Right renal cortex interstitium (tissue), 3 donors: ENCODE measurements at places on chromosomes 4 and X. TPM values are rescaled to one million over a fixed set of nuclear protein-coding genes. Genes with fewer than 3 reads are reported as not detected.

DNA sequence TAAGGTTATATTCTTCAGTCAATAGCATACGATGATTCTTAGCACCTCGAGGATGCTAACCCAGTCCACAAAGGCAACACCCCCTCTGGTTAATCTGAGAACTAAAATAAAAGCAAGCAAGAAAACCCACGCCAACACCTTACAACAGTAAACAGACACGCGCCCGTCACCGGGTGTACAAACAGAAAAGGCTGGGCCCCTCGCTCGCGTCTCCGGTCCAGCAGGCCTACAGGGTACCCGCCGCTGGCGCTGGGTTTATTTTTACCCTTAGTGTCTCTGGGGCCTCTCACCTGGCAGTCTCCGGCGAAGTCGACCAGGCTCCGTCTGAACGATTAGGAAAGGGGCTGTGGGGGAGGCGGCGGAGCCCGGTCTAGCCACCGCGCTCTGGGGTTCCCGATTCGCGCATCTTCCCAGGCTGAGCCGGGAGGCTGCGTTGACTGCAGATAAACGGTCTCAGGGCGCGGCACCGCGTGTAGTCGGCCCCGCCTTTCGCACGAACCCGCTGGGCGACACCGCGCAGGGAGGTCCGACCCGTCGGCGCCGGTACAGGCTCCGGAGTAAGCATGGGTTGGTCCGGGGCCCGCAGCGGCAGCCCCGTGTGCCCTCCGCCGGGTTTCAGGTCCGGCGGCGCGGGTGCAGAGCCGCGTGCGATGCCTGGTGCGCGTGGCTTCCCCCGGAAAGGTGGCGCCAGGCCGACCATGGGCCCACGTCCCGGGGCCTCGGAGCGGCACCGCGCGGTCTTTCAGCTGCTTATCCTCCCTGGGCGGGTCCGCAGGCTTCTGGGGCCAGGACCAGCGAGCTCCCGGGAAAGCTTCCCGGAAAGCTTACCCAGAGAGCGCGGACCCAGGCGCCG is 441 bp downstream of the SLC9B2 start:
- peak; percentile 44 for DNase-seq

The MTTP gene
- 8.7 TPM for polyA plus RNA-seq

DNA sequence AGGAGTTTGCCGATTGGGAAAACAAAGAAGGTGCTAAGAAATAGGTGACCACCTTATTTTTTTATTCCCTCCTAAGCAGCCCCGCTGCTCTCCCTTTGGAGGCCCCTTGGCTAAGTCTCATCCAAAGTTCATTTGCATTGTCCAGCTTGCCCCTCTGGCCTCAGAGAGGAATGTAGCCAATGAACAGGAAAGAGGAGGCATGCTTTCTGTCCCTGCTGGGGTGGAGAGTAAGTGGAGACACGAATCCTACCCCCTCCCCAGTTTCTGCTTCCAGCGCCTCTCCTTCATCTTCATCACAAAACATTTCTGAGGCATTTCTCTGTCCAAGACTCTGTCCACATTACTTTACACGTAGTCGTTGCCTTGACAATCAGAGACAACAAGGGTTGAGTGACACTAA is 38.7 kb downstream of the NLGN3 start:
- DNase-seq: no peak

The NAA11 gene
- polyA plus RNA-seq: not detected

The HSFX2 gene
- polyA plus RNA-seq: 0.71 TPM

- no peak for DNase-seq
These were observed at the start of gene INPP4B for GRCh38 chr4:142846108-142846728. Gene INPP4B, minus strand, starts transcription at chr4:142846301.

GRCh38 chrX:68989865-68990606 is 161.2 kb downstream of the EFNB1 start:
- DNase-seq: no peak

DNA sequence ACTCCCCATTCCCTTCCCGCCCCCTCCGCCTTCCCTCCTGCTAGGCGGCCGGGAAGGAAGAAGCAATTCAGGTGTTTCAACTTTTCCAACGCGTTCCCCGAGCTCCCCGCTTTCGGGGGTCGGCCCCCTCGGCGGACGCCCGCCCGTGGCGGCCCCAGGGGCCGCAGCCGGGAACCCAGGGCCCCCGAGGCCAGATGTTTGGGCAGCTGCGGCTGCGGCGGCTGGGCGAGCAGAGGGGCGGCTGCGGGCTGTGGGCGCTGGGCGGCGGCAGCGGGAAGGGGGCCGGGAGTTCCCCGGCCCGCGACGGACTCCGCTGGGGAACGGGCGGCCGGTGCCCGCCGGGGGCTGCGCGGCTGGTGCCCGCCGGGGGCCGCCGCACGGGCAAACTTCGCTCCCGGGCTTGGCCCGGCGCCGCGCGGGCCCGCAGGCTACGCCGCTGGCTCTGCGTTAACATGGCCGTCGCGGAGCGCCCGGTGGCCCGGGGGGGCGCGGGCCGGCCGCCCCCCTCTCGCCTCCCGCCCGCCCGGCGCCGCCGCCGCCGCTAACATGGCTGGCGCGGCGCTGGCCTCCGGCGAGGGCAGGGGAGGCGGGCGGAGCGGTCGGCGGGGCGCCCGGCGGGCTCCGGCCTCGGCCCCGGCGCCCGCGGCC is 510 bp downstream of the HMGB3 start:
- no peak for DNase-seq

The CSAG1 gene
- polyA plus RNA-seq: not detected

The SORCS2 gene
- polyA plus RNA-seq: 7.0 TPM

The GRPR gene
- 0.28 TPM for polyA plus RNA-seq

The TLR1 gene
- polyA plus RNA-seq: 5.7 TPM

The BEX2 gene
- 95.4 TPM for polyA plus RNA-seq

The ART3 gene
- 0.60 TPM for polyA plus RNA-seq

DNA sequence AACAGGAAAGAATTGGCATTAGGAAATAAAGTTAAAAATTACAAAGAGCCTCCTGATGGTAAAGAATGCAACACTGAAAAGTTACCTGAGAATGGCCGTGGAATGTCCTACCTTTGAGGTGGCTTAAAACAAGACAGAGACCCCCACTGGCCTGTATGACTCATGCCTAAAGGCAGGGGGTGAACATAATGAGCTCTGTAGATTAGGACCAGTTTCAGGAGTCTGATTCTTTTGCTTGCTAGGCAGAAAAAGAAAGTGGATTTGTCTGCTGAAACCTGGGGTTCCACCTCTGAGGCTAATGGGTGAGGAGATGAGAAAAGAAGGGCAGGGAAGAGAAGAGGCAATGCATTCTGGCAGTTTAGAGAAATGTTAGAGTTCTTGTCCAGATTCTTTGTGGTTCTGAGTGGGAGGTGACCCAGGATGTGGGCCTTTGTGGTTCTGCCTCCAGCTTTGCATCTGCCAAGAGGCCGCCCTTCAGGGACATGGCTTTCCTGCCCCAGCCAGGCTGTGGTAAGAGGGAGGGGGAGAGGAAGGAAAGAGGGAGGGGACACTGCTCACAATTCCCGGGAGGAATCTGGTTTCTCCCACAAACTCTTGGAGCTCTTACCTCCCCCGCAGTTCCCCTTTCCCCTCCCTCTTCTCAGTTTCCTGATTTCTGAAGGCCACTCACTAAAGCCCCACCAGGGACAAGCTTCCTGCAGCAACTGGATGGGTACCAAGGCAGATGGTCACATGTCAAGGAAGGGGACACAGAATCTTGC is 109.6 kb downstream of the EFNB1 start:
- no peak for DNase-seq

DNA sequence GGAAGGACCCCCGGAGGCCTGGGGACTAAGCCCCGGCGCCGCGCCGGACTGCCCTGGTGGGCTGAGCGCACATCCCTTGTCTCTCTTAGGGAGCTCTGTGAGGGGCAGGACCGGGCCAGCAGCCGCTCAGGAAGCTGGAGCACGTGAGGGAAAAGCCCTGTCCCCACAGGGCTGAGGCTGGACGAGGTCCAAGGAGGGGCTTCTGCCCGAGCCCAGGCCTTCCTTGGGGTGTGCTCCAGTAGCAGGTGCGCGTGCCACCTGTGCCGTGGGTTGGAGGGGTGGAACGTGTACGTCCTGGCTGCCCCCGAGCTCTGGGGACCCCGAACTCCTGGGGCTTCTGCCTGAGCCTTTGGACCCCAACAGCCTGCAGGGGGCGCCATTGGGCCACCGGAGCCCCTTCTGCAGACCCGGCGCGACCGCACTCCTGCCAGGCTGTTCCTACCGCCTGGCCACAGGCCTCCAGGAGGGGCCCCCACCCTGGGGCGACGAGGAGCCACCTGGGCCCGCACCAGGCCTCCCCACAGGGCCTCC is 27.2 kb downstream of the TACC3 start:
- no peak for DNase-seq

The RHOH gene
- polyA plus RNA-seq: 0.67 TPM

GRCh38 chrX:46044486-46044885 is 500.7 kb downstream of the ZNF674 start:
- no peak for DNase-seq

The MAGEA2B gene
- not detected for polyA plus RNA-seq

The TBC1D8B gene
- polyA plus RNA-seq: 5.3 TPM

DNA sequence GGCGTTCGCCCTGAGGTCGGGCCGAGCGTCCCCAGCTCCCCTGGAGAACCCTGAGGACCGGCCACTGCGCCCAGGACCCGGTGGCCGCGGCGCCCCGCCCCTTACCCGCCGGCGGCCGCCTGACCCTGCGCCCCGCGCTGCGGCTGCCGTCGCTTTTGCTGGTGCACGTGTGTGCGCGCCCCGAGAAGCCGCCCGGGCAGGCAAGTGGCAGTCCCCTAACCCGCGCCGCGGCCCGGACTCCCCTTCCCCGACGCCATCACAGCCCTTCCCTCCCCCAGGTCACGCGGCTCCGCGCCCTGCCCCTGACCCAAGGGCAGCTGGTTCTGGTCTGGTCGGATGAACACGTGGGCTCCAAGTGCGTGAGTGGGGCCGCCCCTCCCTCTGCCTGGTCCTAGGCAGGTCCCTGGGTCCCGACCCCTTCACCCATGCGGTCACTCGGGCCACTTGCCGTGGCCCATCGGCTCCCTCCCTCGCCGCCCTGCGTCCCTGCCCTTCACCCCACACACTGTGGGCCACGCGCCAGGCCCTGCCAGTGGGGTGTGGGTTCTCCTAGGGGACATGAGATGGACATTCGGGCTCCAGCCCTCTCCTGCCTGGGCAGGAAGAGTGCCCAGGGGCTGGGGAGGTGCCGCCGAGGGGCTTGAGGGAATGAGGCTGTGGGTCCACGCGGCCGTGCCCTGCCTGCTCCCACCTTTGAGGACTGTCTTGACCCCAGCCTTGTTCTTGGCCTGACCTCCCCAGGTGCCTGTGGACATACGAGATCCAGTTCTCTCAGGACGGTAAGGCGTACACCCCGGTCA is 8.0 kb upstream of the FGFRL1 start:
- no peak for DNase-seq

DNA sequence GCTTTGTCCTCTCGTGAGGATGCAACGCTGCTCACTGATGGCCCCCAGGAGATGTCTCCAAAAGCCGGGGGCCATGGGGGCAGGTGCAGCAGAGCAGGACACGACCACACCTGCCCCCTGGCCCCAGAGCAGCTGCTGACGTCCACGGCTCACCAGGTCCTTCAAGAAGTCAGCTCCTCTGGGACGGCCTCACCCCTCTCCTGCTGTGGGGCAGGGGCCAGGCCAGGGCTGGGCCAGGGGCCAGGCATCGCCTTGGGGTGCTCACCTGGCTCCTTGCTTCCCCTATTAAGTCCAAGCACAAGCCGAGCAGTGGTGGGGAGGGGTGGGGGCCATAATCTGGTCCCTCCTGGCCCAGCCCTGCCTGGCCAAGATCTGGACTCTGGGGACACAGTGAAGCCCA is 28.6 kb upstream of the MXD4 start:
- DNase-seq: no peak

GRCh38 chrX:111646515-111646914 is 34.5 kb upstream of the ALG13 start:
- no peak for DNase-seq

DNA sequence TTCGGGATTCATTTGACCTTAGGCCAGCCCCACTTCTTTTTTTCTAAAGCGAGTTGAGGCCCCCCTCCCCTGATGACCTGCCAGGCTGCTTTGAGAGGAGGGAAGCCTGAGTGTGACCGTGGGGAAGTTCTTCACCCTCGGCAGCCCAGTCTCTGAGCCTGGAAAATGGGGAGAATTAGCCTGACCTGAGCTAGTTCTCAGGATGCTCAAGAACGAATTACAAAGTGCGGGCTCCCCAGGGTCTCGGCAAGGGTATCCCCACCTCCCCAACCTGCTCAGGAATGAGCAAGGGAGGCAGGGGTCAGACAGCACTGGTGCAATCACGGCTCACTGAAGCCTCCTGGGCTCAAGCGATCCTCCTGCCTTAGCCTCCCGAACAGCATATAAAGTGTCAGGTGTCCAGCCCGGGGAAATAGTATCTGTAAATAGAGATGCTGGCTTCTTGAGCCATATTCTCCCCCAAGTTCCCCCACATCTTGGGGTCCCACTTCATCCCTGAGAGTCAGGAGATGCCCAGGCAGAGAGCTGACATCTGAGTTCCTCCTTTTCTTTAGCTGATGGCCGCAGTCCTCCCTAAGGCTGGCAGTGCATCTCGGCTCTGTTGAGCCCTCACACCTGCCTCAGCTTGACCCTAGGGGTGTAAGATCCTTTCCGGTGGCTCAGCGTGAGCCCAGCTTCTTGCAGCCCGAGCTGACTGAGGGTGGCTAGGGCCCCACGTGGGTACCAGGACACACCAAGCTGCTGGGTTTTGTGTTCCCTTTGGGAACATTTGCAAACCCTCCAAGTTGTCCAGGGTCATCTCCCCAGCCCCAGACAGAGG is 1.6 kb downstream of the DUSP9 start:
- DNase-seq: no peak

- DNase-seq: no peak
These were observed 37.6 kb downstream of the YIPF6 start for GRCh38 chrX:68536429-68536828.

The UGT2B10 gene
- 0.33 TPM for polyA plus RNA-seq

The MAGEC2 gene
- not detected for polyA plus RNA-seq

DNA sequence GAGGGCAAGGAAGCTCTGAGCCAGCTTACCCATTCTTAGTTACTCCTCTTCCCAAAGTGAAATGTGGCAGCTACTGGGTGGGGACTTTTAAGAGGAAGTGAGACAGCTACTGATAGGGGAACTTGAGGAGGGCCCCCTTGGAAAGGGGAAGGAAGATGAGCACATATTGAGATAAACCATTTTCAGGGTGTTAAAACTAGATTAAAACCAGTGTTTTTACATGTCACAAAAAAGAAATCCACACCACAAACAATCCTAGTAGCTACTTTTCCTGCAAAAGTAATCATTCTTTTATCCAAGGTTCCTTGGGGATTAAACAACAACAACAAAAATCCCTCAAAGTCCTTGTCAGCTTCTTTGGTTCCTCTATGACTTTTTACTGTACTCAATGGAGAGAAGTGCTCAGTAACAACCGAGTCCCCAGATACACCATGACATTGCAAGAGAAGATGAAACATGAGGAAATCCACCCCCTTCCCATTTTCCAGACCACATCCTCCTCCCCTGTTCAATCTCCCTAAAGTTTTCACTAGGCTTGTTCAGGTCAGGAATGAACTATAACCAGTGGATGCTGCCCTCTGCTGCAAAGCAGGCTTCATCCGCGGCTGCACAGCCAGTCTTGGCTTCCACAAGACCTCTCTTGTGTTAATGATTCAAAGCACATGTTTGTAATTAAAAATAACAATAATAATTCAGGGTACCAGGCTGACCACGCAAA is 113.5 kb upstream of the TMEM164 start:
- no peak for DNase-seq

DNA sequence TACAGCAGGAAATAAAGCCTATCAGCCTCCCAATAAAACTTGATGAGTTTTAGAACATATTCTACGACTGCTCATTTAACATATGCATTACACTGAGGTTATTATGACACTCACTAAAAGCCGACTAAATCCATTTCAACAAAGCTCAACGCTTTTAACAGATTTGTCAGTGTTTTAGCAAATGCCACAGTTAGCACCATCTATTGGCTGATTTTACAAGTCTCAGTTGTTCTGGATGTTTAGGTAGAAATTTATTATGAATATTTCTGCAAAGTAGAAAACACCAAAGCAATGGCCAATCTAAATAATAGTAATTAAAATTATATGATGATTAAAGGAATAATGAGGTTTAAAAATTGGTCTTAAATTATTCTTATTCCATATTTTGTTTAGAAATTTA is 993.2 kb upstream of the PCDH7 start:
- no peak for DNase-seq

The TMEM35A gene
- polyA plus RNA-seq: 7.9 TPM
